ENCODE measurements at places on chromosomes 12 and 14.

DNA sequence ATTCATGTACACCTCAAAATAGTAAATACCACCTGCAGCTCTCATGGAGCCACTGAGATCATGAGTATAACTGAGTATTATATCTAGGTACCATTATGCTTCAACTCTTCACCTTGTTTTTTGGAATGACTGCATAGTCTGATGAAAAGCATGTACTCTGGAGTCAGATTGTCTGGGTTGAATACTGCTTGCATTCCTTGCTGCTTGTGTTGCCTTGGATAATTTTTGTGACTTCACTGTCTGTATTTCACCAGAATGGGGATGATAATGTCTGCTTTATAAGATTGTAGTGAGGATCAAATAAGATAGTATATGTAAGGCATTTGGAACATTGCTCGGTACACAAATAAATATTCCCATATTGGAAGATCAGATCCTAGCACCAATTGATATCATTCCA lies 54.2 kb downstream of the SUSD6 start:
- no peak for DNase-seq

- DNase-seq: no peak
Measured at GRCh38 chr14:52447236-52447635, 105.1 kb downstream of the TXNDC16 start.

GRCh38 chr14:51677266-51677665 lies 25.6 kb downstream of the FRMD6 start:
- no peak for DNase-seq

DNA sequence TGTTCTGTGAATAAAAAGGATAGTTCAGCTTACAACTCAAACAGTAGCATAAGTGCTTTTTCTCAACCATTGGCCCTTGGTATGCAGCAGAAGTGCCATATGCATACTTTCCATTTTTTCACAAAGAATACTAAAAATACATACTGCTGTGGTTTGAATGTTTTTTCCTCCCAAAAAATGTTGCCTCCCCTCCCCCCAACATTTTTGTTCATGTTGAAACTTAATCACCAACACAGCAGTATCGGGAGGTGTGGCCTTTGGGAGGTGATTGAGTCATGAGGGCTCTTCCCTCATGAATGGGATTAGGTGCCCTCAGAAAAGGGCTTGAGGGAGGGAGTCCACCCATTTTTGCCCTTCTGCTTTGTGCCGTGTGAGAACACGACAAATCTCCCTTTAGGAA lies 198.6 kb downstream of the ESR2 start:
- DNase-seq: no peak

DNA sequence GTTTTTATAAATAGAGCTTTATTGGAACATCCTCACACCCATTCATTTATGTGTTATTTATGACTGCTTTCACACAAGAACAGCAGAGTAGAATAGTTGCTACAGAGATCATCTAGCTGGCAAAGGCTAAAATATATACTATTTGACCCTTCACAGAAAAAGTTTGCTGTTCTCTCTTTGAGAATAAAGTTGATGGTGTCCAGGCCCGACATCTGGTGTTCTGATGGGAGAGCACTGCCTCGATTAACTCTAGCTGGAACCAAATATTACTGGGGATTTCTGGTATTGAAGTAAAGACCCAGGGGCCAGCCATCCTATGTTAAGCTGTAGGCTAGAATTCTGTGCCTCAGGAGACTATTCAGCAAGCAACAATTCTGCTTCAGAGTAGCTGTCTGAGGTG lies 21.8 kb downstream of the FAM234B start:
- no peak for DNase-seq

- no peak for DNase-seq
Measured at GRCh38 chr12:51980809-51981127, 26.0 kb upstream of the TAMALIN start.

DNA sequence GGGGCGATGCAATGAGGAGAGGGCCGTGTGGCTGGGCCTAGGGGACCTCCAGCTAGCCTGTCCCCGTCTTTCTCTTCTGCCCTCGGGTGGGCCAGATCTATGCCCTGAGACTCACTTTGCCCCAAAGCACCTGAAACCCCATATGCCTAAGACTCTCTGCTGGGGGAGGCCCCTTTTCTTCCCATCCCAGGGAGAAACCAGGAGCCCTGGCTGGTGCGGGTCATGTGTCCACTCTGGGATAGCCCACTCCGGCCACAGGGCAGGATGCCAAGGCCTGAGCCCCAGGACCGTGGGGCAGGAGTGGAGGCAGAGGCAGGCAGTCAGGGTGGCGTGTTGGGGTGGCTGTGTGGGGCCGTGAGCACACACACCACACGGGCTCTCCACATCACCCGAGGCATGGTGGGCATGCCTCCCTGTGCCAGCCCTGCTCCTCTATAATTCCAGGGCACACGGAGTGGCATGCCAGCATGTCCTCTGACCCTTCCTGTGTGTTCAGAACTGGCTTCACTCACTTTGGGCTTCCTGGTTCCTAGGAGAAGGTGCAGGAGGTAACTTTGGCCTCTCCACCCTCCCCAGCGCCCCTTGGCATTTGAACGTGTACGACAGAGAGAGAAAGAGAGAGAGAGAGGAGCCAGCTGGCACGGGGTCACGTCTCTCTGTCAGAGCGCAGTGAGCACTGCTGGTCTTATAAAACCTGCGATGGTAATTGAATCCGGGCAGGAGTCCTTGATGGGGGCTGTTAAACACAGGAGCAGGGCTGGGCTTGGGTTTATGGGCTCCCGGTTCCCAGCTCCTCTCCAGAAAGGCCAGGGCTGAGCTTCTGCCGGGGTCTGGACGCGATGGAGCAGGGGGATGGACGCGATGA lies 144.2 kb downstream of the KIF26A start:
- DNase-seq: no peak

DNA sequence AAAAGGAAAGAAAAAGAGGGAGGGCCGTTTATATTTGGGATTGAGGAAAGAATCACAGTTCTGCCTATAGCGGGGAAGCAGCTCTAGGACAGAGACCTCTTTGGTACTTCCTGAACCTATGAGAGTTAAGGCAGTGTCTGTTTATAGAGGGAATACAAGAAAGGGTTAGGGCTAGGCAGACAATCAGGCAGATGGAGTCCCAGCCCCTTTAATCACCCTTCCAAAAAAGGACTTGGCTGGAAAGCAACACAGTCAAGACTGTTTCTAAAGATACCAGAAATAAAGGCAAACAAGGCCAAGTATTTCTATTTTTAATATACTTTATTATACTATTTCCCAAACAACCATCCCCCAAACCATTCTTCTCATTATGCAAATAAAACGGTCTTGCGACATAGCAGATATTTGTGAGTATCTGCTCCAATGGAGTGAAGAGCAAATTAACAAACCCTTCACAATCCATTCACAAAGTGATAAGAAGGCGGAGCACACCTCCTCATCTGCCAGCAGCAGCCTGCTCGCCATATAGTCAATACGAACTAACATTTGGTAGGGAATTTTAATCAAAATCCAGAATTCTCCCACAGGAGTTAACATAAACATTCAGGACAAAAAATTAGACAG lies 697 bp upstream of the GRIP1 start:
- no peak for DNase-seq

- DNase-seq: no peak
Measured at GRCh38 chr12:62802984-62803383, 132.0 kb downstream of the PPM1H start.
